ENCODE measurements at places on chromosomes 2 and 18.

- peak; percentile 70 for DNase-seq
Observed at GRCh38 chr2:191869178-191869577, 22.3 kb upstream of the CAVIN2 start.

GRCh38 chr18:61710082-61710620, 182.7 kb downstream of the RNF152 start:
- no peak for DNase-seq

DNA sequence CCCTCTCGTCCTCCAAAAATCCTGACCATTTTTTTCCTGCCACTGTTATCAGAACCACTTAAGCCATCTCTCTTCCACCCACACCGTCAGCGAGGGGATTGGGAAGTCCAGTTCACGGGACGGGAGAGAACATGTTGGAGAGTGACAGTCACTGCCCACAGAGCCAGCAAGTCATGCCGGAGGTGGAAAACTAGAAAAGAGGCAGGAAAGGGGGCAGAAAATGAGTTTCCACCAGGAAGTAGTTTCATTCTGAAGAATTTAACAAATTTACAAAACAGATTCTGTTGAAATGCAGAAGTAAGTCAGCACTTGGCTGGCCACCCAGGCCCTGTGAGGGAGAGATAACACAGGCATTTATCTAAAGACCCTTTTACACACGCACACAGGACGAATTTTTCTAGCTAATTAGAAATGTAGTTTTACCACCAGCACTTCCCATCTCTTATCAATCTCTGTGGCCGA, 431.3 kb downstream of the TSN start:
- DNase-seq = no peak

- peak; percentile 48 for DNase-seq
Observed at GRCh38 chr2:214481204-214481603, 70.3 kb downstream of the VWC2L start.

GRCh38 chr2:200483729-200484198, 26.1 kb downstream of the KCTD18 start:
- DNase-seq = peak; percentile 31

- peak; percentile 37 for DNase-seq
Observed at GRCh38 chr2:69741229-69741574, 732 bp upstream of the ANXA4 start.

- DNase-seq = no peak
Observed at GRCh38 chr2:55011831-55012671, 38.2 kb downstream of the RTN4 start.

DNA sequence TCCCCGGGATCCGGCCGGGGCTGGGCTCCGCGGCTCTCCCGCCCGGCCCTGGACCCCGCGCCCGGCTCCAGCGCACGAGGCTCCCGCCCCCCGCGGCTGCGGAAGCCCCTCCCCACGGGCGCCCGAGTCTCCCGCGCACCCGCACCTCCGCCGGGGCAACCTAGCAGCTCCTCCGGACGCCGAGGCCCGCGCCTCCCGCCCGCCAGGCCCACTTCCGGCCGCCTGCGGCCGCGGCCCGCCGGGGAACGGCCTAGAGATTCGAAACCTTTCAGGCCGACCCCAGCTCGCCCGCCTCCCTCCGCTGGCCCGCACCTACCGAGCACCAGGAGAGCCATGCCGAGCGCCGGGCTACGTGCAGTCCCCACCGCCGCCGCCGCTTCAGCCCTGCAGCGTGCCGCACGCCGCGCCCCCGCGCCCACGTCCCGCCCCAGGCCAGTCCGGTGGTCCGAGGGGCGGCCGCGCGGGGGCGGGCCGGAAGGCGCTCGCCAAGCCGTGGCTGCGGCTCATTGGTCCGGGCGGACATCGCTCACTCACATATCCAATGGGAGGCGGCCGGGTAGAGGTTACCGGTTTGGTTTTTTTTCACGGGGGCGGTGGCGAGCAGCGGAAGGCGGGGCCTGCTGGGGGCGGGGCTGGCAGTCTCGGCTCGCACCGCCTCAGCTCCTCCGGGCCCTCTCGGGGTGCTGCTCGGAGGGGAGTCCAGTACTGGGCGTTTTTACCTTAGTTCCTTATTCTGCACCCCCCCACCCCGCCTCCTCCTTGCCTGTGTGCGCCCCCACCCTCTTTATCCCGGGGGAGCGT, at the start of gene PDIA6:
PDIA6 (minus strand) TSS at position 424 of the 801 bp plus-strand sequence; CDS start at position 335, 89 bp downstream.
- DNase-seq = peak; percentile 97

- DNase-seq = no peak
Observed at GRCh38 chr2:145759228-145759915, 1239.5 kb upstream of the ZEB2 start.

DNA sequence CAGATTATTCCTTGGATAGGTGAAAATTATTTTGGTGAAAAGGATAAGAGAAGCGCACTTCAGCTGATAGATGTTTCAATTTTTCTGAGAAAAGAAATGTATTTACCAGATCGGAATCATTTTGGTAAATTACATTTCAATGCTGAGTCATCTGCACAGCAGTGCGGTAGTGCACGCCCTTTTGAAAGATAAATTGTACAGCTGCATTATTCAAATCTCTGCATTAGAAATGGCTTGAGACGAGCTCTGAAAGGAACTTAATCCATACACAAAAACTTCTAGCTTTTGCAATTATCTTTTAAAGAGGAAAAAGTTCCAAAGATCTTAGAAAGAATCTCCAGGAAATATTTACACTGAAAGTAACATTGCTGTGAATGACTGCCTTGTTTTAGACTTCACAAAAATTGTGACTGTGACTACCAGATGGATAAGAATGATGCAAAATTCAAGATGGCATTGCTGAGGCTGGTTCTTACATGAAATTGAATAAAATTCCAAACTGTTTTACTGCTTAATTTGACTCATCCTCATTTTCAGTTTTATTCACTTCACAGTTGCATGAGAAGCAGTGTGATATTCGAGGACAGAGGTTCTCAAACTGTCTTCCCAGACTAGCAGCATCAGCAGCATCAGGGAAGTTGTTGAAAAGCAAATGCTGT, 161.7 kb downstream of the RND3 start:
- DNase-seq = no peak

DNA sequence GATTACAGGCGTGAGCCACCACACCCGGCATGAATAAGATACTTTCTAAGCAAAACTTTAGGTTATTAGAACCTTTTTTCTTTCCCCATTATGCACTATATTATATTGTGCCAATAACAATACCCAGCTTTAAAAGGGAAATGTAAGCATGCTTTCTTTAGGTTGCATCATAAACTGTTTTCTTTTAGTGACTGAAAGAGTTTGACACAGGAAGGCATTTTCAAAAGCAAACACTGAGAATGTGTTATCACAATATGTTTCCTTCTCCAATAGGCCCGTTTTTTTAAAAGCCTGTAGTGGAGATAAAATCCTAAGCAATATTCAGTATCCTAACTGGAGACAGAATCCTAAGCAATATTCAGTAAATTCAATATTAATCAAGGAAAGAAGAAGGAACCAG, 16.7 kb upstream of the EPB41L5 start:
- DNase-seq = no peak

- no peak for DNase-seq
Observed at GRCh38 chr2:38709567-38710194, 41.5 kb downstream of the SRSF7 start.

GRCh38 chr2:6148882-6149281, 456.7 kb downstream of the SOX11 start:
- peak; percentile 63 for DNase-seq

DNA sequence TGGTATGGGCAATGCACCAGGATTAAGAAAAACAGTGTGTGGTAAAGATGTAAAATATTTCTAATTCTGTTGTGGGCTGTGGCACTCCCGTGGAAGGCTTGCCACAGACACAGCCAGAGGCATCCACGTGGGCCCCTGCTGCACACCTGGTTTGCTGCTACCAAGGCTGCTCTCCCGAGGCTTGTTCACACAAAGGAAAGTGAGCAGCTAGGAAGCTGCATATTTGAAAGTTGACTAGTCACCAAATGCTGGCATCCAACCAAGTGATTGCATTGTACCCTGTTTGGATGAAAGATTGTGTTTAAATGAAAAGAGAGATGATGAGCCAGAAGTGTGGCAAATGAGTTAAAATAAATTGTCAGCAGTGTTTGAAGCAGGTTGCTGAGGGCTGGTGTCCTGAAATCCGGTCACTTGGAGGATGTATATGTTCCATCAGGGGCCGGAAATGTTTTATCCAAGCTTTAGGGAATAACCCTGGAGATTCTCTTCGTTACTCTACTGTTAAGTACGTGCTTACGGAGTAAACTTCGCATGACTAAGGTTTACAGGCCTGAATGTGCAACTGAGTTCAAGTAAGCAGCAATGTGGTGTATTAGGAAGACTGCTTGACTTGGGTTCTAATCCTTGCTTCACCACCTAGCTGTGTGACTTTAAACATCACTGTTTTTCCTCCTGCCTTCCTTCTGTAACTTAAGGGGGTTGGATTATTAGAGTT, 86.1 kb downstream of the MSH2 start:
- no peak for DNase-seq

GRCh38 chr18:37375181-37375580, 190.4 kb downstream of the CELF4 start:
- DNase-seq = no peak

DNA sequence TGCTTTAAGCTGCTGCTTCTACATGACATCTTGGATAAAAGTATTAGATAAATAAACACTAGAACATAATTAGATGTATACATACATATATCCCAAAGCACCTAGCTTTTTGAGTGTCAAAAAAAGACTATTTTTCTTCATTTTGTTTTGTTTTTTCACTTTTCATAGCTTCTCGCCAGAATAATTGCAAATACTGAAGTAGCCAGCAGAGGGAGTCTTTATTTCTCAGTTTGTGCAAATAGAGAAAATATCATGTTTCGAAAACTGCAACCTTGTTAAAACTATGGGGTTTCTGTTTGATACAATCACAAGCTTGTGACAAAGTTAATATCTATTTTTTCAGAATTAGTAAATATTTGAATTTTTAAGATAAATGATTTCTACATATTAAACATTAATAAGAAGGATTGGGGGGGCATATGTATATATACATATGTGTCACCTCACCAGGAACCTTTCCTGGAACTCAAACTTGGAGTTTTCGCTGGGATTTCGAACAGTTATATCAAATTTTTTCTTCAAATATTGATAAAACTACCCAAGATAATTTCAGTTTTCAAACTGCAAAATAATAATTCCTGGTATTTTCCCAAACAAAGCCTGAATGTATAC, 61.0 kb downstream of the GRB14 start:
- DNase-seq = no peak

- peak; percentile 60 for DNase-seq
Observed at GRCh38 chr2:184597571-184597991, 748 bp upstream of the ZNF804A start.

DNA sequence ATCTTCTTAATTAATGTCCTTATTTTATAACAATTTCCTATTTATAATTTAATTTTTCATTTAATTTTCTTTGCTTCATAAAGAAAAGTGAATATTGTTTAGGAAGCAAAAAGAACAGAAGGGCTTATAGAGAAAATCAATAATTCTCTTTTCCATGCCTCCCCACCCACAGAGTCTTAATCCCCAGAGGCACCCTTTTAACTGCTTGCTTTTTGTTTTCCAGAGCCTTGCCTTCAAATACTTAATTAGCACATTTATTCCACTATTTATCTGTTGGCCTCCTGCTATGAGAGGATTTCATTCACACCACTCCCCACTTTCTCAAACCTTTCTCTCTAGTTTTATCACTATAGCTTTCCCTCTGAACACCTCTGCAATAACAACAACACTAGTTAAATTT, 373.6 kb downstream of the MBD2 start:
- no peak for DNase-seq

GRCh38 chr2:170856066-170856465, 39.4 kb downstream of the GAD1 start:
- no peak for DNase-seq

Data from SHP77 (cell line).